Fibroblast of gingiva (primary cell): ENCODE measurements at places on chromosomes 5 and 9.

GRCh38 chr5:8751971-8752370, 793.9 kb downstream of the SEMA5A start:
- DNase-seq, result peak; percentile 48

- DNase-seq, result peak; percentile 38
Measured at GRCh38 chr5:126446498-126447224, 23.5 kb downstream of the GRAMD2B start.

DNA sequence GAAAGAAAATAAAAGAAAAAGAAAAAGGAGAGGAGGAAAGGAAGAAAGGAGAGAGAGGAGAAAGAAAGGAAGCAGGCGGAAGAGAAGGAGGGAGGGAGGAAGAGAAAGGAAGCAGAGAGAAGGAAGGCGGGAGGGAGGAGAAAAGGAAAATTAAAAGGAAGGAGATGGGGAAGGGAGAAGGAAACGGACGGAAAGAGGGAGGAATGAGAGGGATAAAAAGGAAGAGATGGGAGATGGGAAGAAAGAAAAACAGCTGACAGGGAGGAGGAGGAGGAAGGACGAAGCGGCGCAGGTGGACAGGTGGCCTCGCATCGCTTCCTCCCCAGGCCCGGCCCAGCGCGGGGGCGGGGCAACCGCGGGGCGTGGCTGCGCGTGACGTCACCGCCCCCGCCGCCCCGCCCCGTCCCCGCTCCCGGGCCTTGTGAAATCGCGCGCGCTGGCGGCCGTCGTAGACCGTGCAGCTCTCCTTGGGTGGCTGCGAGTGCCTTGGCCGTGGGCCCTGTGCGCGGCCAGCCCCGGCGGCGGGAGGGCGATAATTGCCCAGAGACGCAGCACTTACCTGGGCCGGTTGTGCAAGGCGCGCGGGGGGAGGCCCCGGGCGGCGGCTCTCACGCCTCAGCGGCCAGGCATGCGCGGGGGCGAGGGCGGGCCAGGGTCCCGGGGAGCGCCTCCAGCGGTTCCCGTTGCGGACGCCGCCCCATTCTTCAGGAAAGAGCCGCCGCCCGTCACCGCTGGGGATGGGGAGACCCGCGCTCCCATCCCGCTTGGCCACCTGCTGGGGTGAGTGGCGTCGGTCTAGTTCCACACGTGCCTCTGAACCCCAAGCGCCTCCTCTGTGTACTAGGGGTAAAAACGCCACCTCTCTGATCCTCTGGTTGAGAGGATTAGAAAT, 49.6 kb upstream of the FOXE1 start:
- DNase-seq, result peak; percentile 31

DNA sequence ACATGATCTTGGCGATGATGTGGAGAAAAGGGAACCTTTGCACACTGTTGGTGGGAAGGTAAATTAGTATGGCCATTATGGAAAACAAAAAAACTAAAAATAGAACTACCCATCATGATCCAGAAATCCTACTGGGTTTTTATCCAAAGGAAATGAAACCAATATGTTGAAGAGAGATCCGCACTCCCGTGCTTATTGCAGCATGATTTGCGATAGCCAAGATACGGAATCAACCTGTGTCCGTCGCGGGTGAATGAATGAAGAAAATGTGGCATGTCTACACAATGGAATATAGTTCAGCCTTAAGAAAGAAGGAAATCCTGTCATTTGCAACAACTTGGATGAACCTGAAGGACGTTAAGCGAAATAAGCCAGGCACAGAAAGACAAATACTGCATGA, 84.5 kb downstream of the TTLL11 start:
- DNase-seq, result no peak

DNA sequence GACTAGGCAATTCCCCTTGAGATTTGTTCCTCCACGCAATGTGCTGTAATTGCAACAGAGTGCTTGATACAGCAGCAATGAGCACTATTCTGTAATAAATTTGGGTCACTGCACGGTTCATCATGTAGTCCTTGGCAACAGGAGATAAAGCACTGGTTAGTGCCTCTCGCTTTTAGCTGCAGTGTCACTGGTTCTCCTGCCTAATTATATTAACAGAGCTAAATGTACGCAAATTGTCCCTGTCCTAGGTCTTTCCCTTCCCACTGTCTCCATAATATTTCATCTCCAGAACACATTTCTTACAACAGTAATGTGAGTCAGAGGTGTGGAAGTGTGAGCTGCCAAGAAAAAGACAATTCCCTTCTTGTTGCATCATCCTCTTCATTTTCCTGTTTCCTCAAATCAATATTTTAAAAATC, 553.1 kb downstream of the ZNF608 start:
- peak; percentile 65 for DNase-seq

- no peak for DNase-seq
Measured at GRCh38 chr9:101400120-101400519, 1.5 kb downstream of the ZNF189 start.

DNA sequence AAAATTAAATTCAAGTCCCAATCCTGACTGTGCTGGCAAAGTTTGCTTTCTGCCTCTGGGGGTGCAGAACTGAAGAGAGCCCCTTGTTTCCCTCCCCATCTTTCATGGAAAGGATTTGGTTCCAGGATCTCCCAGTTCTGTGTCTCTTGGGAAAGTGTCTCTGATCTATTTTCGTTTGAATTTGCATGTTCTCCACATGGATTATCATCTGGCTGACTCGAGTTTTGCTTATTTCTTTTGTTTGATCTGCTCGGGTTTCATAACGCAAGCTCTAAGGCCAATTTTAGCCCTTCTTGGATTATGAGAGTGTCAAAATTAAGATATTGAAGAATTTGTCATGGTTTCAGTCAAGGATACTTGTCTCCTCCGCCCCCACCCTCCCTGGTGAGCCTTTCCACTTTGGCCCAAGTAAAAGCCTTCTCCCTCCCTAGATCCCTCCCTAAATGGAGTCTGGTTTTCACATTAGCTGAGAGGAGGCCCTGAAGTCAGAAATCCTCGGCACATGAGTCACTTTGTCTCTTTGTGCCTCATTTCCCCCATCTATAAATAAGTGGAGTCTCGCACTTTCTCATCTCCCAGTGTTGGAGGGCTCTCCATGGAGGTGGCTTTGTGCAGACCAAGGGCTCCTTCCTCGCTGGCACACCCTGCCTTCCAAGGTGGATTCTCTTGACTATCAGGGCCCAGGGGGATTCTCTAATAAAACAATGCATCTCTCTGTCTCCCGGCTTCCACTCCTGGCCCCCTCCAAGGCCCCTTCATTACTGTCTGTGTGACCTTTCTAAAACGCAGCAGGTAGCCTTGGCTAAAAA, 17.3 kb downstream of the ADRB2 start:
- no peak for DNase-seq

GRCh38 chr9:95753762-95754465, 121.6 kb upstream of the ERCC6L2 start:
- DNase-seq, result peak; percentile 31

GRCh38 chr5:173857234-173857633, 30.9 kb upstream of the CPEB4 start:
- DNase-seq, result no peak

DNA sequence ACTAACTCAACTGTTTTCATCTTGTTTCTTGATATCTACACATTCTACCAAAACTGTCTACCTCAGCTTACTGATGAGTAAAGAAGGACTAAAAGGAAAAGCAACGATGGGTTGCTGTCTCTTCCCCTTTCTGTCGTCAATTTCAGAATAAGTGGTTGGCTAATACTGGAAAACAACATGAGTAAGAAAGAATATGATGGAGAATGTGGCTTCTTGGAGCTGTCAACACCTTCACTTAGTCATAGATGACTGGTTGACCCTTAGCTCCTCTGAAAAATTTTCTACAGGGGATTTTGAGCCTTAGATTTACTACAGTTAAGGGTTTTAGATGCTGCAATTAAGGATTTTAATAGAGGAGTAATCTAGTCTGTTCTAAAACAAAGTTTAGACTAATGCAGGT, 797.9 kb downstream of the TLE4 start:
- no peak for DNase-seq

- no peak for DNase-seq
Measured at GRCh38 chr5:57478826-57479225, 3.8 kb downstream of the ACTBL2 start.

DNA sequence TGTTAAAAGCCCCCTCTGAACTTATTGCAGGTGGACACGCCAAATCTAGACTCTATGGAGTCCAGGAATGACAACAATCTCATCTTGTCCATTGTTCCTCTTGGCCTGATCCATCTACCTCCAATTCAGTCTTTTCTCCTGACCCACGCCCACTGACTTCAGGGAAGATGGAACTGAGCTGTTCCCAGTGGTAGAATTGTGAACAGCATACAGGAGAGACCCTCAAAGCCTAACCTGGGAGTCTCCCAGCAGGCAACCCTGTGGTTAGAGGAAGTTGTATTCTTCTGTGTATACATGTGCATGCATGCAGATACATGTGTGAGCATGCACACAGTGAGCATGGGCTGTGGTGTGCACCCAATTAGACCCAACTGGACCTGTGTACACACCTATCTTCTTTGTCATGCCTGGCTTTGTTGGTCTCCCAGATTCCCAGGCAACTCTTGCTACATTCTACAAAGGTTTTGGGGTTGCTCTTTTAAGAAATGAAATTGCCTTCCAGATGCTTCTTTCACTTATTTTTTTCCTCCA, 286.0 kb downstream of the ZSWIM6 start:
- DNase-seq, result no peak

DNA sequence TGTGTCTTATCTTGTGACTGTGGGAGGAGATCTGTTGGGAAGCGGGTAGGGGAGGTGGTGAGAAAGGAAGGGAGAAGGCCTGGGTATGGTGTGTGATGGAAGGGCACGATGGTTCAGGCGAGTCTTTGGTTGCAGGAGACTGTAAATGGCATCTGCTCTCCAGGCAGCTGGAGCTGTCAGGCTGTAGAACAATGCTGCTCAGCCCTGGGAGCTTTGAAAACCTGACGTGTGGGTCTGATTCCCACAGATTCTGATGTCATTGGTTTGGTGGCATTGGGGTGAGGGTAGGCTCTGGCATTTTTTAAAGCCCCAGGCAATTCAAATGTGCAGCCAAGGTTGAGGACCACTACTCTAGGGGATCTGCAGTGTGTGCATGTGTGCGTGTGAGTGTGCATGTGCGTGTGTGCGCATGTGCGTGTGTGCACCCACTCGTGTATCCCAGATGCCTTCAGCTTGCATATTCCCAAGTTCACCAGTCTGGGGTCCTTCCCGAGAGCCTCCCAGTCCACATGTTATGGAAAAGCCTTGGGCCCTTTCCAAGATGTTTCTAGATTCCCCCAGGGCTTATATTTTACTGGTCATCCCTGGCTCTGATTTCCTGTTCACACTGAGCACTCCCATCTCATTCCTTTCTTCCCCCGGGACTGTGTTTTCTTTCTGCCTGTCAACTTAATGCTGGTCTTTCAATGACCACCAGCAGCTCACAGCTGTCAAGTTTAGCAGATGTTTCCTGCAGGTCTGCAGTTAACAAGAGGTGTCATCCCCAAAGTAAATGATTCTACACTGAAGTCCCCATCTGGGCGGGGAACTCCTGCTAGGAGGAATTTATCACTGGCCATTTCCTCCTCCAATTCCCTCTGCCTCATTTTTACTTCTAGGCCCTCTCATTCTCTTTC, 34.0 kb downstream of the BOD1 start:
- DNase-seq, result peak; percentile 42

- DNase-seq, result peak; percentile 40
Measured at GRCh38 chr5:52893105-52893504, 96.0 kb upstream of the ITGA2 start.

DNA sequence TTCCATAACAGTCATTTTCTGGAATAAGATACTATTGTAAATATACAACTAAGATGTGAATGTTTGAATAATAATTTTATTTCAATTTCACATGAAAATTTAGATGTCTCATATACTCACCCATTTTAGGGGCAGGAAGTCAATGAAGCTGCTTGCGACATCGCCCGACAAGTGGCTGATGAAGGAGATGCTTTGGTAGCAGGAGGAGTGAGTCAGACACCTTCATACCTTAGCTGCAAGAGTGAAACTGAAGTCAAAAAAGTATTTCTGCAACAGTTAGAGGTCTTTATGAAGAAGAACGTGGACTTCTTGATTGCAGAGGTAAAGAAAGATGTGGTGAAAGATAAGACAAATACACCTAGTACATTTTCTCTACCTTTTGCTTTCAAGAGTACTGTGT, 8.6 kb downstream of the BHMT start:
- no peak for DNase-seq

- no peak for DNase-seq
Measured at GRCh38 chr5:74369173-74369572, 271.4 kb downstream of the ENC1 start.

- peak; percentile 14 for DNase-seq
Measured at GRCh38 chr9:70539526-70539925, 125.1 kb upstream of the KLF9 start.

DNA sequence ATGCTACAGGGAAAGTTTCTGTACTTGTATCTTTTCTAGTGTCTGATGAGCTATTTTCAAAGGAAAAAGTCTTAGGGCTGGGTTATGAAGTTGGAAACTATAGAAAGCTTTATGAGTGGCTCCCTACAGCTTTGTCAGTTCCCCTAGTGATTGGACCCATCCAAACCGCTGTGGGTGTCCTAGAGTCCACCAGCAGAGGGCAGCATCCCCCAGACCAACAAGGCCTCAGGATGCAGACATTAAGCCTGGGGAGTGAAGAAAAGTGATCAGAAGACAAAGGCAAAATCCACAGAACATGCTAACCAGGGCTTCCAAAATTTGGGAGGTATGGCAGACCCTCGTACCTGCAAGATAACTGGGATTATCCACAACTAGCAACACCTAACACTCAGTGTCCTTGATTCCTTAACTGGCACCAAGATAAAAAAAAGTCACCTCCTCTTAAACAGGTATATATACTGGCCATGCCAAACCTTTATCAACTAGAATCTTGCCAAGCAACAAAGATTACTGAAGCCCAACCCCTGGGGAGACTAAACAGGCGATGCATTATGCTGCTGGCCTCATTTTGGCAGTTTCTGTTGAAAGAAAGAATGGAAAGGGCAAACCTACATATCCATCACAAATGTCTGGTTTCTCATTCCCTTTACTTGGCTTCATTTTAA, 110.4 kb upstream of the NR5A1 start:
- DNase-seq, result peak; percentile 61

- peak; percentile 89 for DNase-seq
Measured at GRCh38 chr5:32585446-32586275, at the start of gene SUB1. TSS of gene SUB1 (plus strand) at chr5:32585557. CDS start at chr5:32588513, 2,956 bp downstream.

- DNase-seq, result no peak
Measured at GRCh38 chr5:177209610-177210009, 76.0 kb downstream of the NSD1 start.

GRCh38 chr9:132001567-132001966, 78.1 kb downstream of the MED27 start:
- no peak for DNase-seq

GRCh38 chr5:151664694-151665585, 21.8 kb downstream of the SPARC start:
- peak; percentile 72 for DNase-seq

- no peak for DNase-seq
Measured at GRCh38 chr5:10372726-10373709, 19.5 kb downstream of the MARCHF6 start.

DNA sequence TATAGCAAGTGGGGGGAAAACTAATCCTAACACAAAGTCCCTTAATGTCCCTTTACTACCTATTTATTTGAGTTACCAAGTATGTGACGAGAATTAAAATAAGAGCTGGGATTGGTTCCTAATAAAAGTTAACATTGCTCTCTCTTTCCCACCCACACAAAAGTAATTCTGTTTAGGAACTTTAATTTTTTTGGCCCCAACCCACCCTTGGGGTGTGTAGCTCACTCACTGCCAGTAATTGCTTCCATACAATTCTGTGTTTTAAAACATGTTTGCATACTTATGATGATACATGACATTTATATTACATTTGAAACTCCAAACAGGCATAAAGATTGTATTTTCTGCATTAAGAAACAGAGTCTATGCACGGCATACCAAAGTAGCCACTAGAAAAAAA, 106.5 kb downstream of the BNC2 start:
- DNase-seq, result no peak
